ENCODE measurements at places on chromosomes 12 and 14.

DNA sequence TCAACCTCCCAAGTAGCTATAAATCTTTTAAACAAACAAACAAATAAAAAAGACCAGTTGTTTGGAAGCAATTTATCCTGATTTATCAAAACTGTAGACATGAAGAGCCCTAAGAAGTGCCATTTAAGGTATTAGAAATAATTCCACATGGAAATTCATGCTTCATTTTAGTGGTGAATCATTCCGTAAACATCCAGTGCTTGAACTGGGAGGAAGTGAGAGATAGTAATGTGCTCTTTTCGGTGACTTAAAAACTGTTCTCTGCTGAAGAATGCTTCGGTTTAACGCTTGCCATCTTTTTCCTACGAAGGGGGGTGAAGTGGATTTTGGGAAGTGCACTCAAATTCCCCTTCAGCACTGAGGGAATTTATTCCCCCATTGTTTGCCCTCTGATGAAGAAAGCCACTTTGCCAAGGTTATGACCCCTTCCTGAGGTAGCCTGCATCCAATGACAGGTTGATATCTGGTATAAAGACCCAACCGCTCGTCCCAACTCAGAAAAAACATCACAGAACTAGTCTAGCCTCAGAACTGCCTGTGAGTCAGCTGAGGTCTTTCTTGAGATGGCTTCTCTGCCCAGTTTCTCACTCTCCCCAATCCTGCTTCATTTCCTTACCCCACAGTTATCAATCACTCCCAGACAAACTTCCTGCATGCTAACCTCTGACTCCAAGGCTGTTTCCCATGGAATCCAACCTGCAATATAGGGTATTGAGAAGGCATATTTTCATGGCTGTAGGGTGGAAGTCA, 244.1 kb downstream of the AEBP2 start:
- no peak for DNase-seq

DNA sequence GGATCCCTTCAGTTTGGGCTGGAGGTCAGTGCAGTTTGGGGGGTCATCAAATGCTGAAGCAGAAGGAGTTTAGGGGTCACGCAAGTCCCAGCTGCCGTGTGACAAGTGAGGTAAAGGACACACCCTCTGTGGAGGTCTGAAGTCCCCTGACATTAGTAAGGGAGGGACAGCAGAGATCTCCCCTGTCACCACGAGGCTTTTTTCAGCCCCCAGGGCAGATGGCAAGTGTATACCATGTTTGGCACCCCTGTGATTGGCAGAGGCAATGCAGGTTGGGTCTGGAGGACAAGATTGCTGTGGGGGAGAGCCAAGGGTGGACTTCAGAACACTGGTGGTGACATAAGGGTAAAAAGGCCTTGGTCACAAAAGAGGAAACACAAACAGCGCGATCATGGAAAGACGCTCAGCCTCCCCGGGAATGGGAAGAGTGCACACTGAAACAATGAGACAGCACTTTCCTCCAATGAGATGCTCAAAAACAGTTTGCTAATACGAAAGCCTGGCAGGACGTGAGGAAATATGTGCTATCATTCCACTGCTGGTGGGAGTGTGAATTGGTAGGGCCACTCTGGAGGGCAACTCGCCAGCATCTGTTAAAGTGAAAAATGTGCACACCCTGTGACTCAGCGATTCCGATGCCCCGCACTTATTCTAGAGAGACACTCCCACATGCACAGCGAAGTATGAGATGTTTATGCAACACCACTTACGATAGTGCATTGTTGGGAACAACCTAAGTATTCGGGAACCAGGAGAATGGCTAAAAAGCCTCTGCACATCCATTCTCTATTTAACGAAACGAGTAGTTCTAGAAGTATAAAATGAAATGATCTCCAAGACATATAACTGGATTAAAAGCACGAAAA, 14.4 kb upstream of the CD27 start:
- no peak for DNase-seq

- DNase-seq, result no peak
These were observed 20.2 kb upstream of the DUSP16 start for GRCh38 chr12:12582895-12583303.

DNA sequence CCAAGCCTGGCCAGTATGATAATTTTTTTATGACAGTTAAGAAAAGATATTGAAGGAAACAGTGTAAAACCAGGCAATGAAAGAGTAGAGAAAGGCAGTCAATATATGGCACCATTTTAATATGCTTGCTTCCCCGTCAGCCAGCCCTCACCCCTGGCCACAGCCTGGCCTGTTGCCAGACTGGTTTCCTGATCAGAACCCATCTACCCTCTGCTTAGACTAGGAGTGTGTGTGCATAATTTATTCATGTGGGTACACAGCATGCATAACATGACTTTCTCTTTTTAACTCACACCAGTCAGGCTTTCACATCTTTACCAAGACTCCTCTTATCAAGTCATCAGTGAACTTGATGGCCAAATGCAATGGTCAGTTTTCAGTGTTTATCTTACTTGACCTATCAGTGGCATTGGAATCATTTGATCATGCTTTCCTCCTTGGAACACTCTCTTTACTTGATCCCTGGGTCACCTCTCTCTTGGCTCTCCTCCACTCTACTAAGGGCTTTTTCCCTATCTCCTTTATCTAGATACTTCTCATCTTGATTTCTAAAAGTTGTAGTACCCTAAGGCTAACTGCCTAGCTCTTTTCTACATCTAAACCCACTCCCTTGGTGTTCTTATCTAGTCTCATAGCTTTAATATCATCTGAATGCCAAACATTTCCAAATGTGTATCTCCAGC, 10.0 kb upstream of the GPR19 start:
- DNase-seq, result peak; percentile 63

DNA sequence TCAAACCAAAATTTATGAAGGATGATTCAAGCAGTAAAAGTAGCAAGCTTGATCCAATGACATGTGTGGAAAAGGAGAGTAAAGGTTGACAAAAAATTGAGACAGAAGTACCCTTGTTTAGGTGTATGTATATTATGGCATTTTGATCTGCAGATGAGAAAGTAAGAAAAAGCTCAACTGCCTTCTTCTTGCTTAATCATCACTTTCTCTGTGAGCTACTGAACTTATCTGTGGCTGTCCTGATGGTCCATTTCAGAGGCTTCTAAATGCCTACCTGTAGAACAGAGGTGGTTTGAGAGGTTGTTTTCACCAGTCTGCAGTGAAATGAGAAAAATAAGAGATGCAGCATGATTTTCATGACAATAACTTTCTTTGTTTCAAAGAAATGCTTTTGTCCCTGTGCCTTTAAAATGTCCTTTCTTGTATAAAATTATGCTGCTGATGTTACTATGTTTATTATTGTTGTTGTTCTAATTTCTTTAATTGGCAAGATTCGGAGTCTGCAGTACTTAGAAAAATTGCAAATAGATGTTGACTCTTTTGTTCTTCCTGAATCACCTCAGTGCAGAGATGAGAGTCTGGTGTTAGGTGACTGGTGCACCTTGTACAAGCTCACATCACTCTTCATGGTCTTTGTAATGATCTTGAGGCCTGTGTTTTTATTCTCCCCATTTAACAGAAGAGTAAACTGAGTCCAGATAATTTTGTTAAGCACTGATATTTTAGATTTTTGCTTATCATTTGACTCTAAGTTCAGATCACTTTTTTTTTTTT, 821.9 kb downstream of the VRK1 start:
- no peak for DNase-seq

GRCh38 chr12:104910196-104910840, 47.8 kb downstream of the SLC41A2 start:
- no peak for DNase-seq

GRCh38 chr12:7042842-7043241, 17.7 kb upstream of the C1S start:
- DNase-seq, result no peak

GRCh38 chr12:103929046-103929783, 995 bp upstream of the HSP90B1 start:
- peak; percentile 70 for DNase-seq

GRCh38 chr12:124713041-124713435, 145.6 kb upstream of the NCOR2 start:
- DNase-seq, result no peak

- peak; percentile 50 for DNase-seq
These were observed at the start of gene MTA1 for GRCh38 chr14:105419195-105420091. Gene MTA1 (plus strand): TSS chr14:105419827. CDS start chr14:105420036, 209 bp downstream.
